NB4 (cell line): ENCODE measurements at places on chromosomes 1 and 21.

GRCh38 chr1:230210981-230211336 lies 143.9 kb downstream of the GALNT2 start:
- DNase-seq: no peak

GRCh38 chr1:206872139-206872538 lies 6.7 kb downstream of the IL20 start:
- DNase-seq: no peak

DNA sequence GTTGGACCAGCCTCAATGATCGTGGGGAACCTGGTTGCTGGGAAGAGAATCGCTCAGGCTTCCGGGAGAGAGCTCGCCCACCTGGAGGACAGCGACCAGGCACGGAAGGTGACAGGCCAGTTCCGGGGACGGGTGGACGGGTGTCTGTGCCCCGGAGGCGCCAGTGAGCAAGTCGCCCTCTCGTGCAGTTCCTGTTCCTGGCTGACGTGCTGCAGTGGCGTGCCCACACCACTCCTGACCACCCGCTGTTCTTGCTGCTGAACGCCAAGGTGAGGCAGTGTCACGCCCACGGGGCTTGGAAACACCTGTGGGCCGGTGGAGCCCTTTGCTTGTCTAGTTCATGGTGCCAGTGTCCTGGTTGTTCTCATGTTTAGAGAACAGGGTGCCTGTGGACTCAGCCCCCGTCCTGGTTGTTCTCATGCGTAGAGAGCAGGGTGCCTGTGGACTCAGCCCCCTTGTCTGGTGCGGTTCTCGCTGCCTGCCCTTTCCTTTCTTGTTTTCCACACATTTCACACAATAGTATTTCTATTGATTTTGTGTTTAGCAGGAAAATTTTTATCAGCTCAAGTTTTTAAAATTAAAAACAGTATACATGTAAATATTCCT lies 53.1 kb downstream of the S100B start:
- DNase-seq: peak; percentile 41

DNA sequence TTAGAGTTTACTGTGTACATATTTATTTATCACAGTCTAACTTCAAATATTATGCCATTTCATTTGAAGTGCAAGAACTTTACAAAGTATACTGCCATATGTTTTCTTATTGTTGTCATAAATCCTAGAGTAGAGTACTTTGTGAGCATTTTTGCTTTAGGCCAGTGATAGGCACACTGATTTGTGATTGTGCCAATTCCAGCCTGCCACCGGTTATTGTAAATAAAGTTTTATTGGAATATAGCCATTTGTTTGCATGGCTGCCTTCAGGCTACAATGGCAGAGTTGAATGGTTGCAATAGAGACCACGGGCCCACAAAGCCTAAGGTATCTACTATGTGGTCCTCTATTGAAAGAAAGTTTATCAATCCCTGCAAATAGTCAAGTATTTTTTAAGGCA lies 175.8 kb upstream of the GALNT2 start:
- no peak for DNase-seq

GRCh38 chr1:31441073-31441472 lies 28.1 kb downstream of the SERINC2 start:
- no peak for DNase-seq

- DNase-seq: no peak
Observed at GRCh38 chr1:28213315-28213714, 19.5 kb downstream of the DNAJC8 start.

DNA sequence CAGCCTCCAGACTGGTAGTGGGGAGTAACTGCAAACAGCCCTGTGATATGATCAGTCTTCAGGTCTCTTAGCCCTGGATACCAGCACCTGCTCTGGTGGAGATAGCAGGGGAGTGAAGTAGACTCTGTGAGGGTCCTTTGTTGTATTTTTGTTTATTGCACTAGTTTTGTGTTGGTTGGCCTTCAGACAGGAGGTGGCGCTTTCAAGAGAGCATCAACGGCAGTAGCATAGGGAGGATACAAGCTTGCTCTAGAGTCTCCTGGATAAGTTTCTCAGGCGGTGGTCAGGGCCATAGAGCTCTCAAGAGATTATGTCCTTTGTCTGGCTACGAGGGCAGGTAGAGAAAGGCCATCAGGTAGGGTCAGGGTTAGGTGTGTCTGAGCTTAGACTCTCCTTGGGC lies 116.4 kb downstream of the USH2A start:
- no peak for DNase-seq

GRCh38 chr1:41848216-41848952 lies 70.3 kb downstream of the HIVEP3 start:
- DNase-seq: no peak

- no peak for DNase-seq
Observed at GRCh38 chr1:155188268-155188667, 14.6 kb downstream of the TRIM46 start.

GRCh38 chr1:23527366-23527765 lies 3.7 kb downstream of the E2F2 start:
- DNase-seq: no peak

DNA sequence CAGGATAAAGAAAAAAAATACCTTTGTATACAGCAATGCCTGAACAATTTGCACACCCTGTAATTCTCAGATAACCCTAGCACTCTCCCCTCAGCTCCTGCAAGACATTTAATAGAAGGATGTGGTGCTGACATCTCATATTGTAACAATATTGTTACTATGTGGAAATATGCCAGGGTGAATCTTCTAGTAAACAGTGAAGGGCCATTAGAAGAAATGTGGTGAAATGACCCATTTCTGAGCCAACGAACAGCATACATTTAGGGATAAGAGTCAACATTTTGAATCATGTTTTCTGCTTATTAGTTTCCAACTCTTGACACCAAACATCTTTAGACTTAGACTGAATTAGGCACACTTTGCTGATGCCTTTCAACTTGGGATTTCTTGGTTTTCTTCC lies 188.2 kb downstream of the KAZN start:
- DNase-seq: no peak

- no peak for DNase-seq
Observed at GRCh38 chr1:180042988-180043622, 88.5 kb downstream of the CEP350 start.

GRCh38 chr1:84152649-84153056 lies 8.6 kb downstream of the PRKACB start:
- no peak for DNase-seq

DNA sequence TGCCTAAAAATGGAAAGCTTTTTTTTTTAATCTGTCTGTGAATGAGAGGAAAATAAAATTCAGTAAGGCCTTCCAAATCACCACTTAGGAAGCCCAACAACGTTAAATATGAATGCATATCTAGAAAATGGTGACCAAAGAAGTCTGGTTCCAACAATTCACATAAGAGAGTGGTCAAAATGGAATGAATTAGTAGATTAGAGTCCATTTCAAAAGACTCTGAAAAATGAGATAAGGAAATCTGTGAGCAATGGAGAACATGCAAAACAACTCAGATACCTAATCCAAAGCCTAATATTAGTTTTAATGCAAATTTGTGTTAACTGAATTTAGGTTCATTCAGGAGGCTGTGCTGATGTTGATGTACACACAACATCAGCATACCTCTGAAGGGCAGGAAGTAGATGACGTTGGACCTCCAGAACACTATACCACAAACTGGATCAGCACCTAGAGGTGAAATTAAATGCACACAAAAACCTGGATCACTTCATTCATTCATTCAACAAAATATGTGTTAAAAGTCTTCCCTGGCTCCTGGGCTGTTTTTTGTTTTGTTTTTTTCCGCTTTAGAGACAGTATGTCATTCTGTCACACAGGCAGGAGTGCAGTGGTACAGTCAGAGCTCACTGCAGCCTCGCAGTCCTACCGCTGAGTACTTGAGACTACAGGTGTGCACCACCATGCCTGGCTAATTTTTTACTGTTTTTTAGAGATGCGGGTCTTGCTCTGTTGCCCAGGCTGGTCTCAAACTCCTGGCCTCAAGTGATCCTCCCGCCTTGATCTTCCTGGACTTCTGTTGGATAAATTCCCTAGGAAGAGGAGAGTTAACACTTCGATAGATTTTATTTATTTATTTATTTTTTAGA lies 4.9 kb upstream of the BRWD1 start:
- DNase-seq: no peak

- no peak for DNase-seq
Observed at GRCh38 chr1:56327195-56327594, 252.2 kb downstream of the PLPP3 start.

- peak; percentile 79 for DNase-seq
Observed at GRCh38 chr1:155044812-155045657, 6.1 kb upstream of the ADAM15 start.

DNA sequence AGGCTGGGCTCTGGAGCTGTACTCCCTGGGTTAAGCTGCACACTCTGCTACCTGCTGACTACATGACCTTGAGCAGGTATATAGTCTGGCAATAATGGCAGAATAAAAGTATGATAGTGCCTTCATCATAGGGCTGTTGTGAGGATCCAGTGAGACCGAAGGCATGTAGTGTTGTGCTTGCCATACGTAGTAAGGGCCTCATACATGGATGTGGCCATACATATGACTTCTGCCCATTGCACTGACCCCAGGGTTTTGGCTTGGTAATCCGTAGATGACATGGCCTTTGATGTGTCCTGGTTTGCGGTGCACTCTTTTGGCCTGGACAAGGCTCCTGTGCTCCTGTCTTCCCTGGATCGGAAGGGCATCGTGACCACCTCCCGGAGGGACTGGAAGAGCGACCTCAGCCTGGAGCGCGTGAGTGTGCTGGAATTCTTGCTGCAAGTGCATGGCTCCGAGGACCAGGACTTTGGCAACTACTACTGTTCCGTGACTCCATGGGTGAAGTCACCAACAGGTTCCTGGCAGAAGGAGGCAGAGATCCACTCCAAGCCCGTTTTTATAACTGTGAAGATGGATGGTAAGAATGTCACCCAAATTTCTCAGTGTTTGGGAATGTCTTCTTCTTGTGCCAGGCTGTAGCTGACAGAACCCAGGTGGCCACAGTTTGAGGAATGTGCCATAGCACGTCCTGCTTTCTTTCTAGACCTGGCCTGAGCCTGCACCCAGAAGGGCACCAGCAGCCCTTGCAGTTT lies 17.0 kb upstream of the CD101 start:
- DNase-seq: no peak

DNA sequence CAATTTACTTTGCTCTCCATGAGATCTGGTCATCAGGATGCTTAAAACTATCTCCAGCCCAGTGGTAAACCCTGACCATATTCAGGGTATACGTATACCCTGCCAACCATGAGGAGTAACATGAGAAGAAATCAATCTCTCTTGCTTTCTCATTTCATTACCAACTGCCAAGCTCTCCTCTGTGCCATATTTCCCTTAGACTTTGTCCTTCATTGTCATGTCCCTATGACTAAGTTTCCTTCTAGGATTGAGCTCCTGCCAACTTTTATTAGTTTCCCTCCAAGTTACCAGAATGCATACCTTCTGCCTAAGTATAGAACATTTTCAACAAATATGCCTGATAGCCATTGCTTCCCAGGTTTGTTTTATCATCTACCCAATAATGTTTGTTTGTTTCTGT lies 1113.9 kb upstream of the B3GALT2 start:
- no peak for DNase-seq

- DNase-seq: peak; percentile 55
Observed at GRCh38 chr1:21490774-21491487, 18.3 kb upstream of the ALPL start.

DNA sequence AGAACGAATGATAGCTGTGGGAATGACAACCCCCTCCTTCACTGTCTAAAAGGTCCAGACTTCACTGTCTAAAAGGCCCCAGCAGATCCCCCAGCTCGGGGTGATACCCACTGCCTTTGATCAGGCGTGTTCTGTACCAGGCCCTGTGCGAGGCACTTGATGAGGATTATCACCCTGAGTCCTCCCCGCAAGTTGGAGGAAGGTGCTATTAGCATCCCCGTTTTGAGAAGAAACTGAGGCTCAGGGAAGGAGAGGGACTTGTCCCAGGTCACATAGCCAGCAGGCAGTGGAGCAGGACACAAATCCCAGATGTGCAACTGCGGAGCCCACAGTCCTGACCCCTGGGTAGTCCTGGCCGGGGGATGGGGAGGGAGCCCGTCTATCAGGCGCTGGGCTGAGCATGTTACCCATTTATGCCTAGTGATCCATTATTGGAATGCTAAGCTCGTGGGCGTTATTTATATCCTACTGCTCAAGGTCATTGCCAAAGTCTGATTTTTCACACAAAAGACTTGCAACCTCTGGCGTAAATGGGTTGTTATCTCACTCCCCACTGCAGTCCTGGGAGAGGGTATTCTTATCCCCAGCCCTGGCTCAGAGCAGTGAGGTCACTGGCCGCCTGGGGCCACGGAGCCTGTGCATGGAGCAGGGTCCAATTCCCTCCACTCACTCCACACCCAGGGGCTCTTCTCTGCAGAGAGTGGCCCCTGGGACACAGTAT lies 722.2 kb downstream of the MATN1 start:
- DNase-seq: no peak

- DNase-seq: no peak
Observed at GRCh38 chr1:119551218-119551617, 44.2 kb downstream of the HSD3B1 start.

DNA sequence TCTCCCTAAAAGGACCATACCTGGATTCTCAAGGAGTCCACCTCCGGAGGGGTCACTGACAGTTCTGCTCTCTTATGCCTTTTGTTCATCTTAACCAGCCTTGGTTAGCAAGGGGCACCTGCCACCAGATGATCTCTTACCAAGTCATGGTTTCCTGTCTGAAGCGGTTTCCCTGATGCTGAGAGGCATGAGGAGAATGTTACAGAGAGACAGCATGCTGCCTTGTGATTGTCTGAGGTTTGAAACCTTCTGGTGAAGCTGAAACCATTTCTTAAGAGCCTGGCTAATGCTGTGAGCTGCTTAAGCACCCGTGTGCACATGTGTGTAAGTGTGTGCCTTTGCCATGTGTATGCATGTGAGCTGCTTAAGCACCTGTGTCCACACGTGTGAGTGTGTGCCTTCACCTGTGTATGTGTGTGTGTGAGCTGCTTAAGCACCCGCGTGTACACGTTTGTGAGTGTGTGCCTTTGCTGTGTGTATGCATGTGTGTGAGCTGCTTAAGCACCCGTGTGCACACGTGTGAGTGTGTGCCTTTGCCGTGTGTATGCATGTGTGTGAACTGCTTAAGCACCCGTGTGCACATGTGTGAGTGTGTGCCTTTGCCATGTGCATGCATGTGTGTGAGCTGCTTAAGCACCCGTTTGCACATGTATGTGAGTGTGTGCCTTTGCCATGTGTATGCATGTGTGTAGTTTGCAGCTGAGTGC lies 136.4 kb upstream of the COL6A1 start:
- DNase-seq: no peak

DNA sequence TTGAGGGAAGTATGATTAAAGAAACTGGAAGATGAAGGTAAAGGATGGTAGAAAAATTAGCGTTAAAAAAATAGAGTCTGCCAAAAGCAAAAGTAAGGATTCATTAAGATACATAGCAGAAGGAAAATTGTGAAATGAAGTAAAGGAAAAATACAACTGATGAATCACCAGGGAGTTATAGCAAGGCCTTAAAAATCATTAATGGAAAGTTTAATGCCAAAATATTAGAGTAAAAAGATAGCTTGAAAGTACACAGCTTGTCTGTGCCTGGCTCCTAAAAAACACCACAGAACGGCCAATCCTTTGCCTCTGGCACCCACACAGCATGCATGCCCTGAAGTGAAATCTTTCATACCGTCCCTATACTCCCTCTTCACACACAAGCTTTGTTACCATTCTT lies 66.9 kb upstream of the APOBEC4 start:
- no peak for DNase-seq
